Muscle of leg (tissue), 16 donors: ENCODE measurements at places on chromosomes 4 and X.

DNA sequence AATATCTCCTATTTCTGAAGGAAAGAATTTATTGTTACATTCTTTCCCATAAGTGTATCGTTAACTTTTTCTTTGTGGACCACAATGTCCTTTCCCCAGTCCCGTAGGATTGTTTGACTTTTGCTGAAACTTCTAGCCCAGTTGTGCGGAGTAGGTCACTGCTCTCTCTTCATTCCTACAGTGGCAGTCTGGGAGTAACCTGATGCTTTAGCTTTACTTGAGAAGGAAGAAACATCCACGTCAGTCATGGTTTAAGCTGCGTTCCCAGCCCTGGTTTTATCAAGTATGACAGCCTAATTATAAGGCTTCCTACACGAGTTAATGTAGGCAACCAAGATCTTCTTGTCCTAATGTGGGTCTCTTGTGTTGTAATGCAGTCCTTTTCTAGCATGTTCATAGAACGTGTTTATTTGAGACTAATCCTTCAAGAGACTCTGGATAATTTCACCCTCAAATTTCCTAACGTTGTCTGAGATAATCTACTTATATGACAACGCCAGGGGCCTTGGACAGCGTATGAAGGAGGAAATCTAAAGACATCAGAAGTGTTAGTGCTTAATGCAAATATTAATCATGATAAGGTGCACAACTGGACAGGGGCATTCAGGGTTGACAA lies 40.8 kb upstream of the GRPR start:
- no peak for DNase-seq

GRCh38 chr4:140305053-140305452 lies 68.4 kb upstream of the SCOC start:
- DNase-seq = no peak

GRCh38 chr4:87985097-87985886 lies 9.8 kb downstream of the SPP1 start:
- peak; percentile 63 for DNase-seq

DNA sequence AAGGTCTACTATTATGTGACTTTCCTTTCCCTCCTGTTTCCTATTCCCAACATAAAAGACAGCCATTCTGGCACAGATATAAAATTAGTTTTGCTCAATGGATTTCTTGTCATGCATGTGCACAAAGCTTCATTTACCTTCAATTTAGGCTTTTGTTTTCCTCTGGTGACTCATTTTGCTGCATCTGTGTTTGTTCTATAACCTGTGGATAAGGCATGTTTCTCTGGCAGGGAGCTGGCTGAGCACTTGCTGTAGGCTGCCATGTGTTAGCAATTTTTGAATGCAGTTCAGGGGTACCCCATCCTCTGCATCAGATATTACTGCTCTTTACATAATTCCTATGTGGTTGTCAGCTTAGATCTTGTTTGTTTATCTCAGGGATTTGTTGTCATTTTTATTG lies 202.8 kb upstream of the GRID2 start:
- DNase-seq = no peak

- DNase-seq = peak; percentile 85
Observed at GRCh38 chr4:16597845-16598596, 300.4 kb downstream of the LDB2 start.

GRCh38 chrX:134632355-134632754 lies 25.9 kb downstream of the PLAC1 start:
- DNase-seq = peak; percentile 58

GRCh38 chrX:97907791-97908190 lies 1024.1 kb downstream of the RPA4 start:
- no peak for DNase-seq

DNA sequence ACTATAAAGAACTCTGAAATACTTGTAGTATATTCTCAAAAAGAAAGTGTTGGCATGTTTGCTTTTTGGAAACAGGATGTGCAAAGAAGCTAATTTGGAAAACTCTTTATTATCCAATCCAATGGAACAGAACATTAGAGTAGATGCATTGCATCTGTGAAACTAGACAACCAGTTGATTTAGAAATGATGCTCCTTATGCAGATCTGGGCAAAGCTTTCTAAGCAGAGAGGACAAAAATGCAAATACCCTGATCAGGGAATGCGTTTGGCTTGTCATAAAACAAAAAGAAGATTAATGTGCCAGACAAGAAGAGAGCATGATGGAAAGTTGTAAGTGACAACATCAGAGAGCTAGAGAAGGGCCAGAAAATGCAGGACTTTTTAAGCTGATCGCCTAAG lies 142.3 kb downstream of the RCHY1 start:
- peak; percentile 53 for DNase-seq

- no peak for DNase-seq
Observed at GRCh38 chr4:36138220-36138619, 106.1 kb downstream of the ARAP2 start.

DNA sequence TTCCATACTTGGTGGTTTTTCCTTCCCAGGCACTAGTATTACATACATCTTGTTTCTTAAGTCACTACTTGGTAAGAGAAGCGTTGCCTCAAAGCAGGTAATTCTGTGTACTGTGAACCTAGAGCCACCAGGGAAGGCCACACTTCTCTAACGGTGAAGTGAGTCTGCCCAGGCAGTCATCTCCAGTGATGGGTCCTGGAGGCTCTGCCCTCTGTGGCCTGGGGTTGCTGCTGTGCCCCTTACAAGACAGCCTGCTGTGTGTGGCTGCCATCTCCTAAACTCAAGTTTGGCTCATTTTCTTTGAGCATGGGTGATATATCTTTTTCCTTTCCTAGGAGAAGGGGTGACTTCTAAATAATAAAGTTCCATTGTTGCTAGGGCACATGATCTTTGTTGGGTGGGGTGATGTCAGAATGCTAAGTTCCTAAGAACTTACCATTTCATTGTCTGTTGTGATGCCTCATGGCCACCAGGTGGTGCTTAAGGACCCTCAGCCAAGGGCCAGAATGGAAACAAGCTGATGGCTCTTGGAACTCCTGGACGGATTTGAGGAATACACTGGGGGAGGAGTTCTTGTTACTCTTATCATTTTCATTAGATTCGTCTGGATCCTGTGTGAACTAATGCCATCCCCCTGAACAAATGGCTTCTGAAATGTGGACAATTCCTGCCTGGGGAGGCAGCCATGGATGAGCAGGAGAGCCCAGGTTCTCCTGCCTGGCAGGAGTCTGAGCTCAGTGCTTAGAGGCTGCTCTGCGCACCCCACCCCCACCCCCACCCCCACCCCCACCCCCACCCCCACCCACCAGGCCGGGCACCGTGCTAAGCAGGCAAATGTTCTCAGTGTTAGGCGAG lies 41.1 kb upstream of the WDR1 start:
- peak; percentile 79 for DNase-seq

GRCh38 chr4:124711471-124712371 lies 811 bp downstream of the ANKRD50 start:
- DNase-seq = peak; percentile 91

DNA sequence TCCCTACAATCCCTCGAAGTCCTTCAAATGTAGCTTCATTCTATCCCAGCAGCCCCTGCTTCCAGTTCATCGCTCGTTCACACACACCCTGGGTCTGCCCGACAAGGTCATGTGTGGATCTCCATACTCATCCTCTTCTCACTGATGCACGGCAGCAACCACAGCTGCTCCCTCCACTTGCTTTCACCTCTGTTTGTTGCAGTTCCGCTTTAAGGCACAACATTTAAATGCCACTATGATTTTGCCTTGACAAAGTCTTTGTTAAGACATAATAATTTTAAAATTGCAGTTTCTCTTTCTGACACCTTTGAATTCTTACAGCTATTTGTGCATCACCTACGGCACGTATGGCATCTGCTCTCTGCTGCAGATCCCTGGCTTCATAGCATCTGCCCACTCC lies 1.8 kb downstream of the ODAPH start:
- no peak for DNase-seq

DNA sequence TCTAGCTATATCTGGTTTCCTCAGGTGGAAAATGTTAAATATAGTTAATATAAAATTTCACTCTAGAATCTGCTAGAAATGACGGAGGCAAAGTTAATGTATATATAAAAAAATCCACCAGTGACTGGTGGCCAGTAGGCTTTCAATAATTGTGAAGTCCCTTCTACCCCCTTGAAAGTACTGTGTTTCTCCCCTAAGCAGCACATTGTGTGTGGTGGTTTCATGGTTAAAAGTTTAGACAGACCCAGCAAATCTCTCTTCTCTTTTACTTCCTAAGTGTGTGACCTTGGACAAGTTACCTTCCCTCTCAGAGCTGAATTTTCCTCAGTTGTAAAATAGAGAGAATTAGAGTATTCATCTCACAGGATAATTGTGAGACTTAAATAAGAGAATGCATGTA lies 600 bp upstream of the HEPH start:
- DNase-seq = no peak

DNA sequence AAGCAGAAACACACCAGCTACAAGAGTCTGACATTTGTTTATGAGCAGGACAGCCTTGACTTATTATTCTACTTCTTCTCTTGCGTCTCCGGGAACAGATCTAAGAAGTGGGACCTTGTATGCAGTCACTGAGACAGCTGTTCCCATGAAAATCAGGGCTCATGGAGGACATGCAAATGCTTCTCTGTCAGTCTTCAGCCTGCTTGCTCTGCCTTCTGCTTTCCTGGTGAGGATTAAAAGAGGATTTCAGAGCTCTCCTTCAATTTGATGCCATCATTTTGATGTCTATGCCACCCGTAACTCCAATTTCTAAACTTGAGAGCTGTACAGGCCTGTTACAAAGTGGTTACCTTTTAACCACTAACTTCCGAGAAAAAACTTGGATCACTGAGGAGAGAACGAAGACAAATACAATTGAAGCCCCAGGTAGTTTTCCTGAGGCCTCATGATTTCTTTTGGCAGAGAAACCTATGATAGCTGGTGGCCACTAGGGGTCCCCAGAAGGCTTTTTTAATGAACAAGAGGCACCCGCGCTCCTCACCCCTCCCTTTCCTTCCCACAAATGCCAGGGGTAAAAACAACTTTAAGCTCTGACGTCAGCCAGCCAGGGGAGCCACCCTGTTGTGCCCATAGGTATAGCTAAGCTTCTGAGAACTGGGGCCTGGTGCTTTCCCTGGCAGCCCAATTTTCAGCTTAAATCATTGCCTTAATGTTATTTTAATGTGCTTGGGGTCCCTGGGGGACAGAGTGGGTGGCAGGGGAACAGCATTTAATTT lies 97.0 kb downstream of the DDIT4L start:
- peak; percentile 84 for DNase-seq

GRCh38 chrX:32687379-32687778 lies 524.0 kb downstream of the DMD start:
- DNase-seq = no peak

DNA sequence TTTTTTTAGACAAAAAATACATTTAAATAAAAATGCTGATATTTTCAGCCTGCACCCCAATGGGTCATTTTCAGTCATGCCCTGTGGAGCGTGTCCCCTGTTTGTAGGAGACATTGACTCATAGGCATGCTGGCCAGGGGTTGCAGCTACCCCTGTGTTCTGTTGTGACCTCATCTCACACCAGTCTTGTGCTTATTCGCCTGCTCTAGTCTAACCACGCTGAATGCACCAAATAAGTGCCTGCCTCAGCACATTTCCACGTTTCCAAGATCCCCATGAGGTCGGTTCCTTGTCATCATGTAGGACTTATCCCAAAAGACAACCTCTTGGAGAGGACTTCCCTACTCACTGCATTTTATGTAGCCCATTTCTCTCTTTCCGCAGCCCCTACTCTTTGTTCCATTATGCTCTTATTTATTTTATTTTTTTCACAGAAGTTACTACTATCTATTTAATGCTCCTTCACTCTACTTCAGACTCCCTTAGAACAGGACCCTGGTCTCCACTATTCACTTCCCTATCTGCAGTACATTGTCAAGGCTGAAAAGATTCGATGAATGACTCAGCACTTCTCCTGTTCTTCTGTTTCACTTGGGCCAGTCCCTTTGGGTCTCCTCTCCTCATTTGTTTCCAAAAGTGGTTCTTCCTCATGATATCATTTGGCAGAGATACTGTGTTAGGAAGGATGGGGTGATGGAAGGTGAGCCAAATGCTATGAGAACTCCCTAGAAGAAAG lies 109.7 kb downstream of the MSL3 start:
- no peak for DNase-seq

GRCh38 chr4:119652998-119653397 lies 24.4 kb upstream of the PDE5A start:
- DNase-seq = no peak

- DNase-seq = no peak
Observed at GRCh38 chr4:151928112-151928511, 167.3 kb upstream of the GATB start.

DNA sequence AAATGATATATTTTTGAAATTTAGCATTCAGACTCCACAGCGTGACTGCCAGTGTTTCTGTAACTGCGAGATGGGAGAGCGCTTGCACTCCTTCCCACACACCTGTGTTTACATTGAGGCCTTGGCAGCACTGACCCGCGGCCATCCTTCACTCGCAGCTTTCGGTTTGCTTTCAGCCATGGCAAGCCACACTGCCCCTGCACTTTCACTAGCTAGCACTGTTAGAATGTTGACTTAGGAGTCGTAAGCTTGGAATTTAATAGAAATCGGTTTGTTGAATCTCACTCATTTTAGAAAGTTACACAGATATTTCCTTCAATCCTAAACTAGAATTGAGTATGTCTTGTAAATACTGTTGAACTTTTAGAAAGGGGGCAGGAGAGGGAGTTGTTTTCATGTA lies 136.2 kb downstream of the CFAP299 start:
- DNase-seq = peak; percentile 16

- DNase-seq = peak; percentile 22
Observed at GRCh38 chrX:136907621-136908020, 27.1 kb upstream of the RBMX start.

DNA sequence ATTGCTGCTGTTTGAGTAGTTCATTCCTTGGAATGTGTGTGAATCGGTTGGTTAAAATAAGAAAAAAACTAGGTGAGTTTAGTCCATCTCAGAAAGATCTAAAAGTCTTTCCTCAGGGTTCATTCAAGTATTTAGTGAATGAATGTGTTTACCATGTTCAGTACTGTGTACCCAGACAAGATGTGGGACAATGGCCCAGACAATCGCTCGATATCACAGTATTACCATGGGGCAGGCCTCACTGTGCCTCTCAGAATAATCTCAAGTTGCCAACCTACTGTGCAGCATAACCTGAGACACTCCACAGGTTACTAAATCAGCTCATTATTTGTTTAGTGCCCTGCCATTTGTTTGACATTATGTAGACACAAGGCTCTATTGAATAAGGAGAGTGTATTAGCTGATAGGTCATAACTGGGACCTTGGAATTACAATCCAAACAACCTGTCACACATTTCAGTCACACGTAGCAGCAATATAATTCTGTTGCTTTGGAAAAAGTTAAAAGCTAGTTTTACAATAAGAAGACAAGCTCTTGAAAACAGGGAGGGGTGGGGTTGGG lies 24.9 kb upstream of the AMOT start:
- DNase-seq = no peak

GRCh38 chr4:141432000-141432712 lies 204.2 kb upstream of the IL15 start:
- DNase-seq = no peak

DNA sequence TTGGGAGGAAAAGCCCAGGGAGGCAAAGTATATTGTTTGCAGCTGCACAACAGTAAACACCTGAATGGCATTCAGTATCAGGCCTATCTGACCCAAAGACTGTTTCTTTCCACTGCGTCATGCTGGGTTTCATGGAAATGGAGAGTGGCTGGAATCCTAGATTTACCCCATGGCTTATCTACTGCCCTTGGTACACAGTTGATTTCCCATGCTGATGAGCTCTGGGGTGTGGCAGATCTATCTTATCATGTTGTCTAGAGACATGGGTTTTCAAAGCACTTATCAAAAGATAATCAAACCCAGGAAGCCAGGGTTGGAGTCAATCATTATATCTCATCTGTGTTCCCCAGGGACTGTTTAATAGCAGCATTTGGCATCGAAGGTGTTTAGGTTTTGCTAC lies 72.1 kb downstream of the CLNK start:
- DNase-seq = no peak
